Activated CD4-positive, alpha-beta T cell treated with anti-CD3 and anti-CD28 coated beads, Interleukin-2, amount 50 U/mL, for 48 hours (primary cell): ENCODE measurements at places on chromosomes 12 and 14.

GRCh38 chr12:6092784-6093722 lies 31.4 kb downstream of the VWF start:
- no peak for DNase-seq

GRCh38 chr12:103455020-103455763 lies 40.6 kb downstream of the C12orf42 start:
- no peak for DNase-seq

GRCh38 chr12:113408756-113409298 lies 5.1 kb upstream of the SDS start:
- DNase-seq: no peak

- no peak for DNase-seq
Measured at GRCh38 chr12:84840356-84840755, 72.2 kb downstream of the SLC6A15 start.

DNA sequence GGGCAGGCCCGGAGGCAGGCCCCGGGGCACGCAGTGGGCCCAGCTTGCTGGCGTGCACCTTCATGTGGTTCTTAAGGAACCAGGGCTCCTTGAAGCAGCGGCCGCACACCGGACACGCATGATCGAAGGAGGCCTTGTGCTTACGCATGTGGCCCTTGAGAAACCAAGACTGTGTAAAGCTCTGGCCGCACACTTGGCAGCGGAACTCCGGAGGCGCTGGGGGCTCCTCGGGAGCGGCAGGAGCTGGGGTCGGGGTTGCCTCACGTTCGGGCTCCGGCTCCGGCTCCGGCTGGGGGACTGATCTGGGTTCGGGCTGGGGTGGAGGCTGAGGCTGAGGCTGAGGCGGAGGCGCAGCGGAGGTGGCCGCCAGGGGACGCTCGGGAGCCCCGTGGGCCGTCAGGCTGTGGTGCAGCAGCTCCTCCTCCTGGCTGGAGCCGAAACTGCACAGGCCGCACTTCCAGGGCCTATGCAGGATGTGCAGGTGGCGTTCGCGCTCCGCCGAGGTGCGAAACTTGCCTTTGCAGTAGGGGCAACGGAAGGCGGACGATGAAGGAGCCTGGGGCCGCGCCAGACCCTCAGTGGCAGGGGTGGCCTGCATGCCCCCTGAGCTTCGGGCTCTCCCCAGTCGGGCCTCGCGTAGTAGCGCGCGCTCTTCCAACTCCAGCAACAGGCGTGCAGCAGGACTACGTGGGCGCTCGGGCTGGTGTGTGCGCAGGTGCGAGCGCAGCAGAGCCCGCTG lies 6.0 kb downstream of the ZNF219 start:
- peak; percentile 93 for DNase-seq

DNA sequence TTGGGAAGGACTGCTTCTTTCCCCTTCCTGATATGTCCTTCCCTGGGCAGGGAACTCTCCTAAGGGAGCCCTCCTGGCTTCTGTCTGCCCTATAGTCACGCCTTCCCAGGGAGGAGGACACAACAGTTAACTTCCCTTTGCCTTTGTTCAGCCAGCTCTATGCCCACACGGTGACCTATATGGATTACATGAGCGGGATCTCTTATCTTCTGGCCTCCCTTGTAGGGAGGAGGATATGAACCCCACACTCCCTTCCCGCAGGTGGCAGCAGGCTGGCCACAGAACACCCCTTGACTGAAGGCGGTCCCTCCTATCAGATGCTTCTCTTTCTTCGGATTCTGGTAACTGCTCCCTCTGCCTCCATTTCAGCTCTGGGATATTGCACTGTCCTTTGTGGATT lies 135.6 kb upstream of the MAX start:
- no peak for DNase-seq

DNA sequence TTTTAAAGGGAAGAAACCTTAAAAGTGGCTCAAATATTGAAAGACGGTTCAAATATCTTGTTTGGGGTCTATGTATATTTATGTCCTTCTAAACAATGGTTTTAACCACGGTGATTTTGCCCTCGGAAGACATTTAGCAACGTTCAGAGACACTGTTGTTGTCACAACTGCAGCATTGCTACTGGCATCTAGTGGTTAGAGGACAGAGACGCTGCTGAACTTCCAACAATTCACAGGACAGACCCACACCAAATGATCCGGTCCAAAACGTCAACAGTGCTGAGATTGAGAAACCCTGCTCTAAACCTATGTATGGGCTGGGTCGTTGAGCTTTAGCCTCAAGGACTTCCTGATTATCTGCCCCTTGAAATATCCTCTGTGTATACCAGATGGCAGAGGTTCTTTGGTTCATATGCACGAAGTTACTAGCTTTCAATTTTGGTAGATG lies 1.7 kb downstream of the ANGEL1 start:
- peak; percentile 9 for DNase-seq

- no peak for DNase-seq
Measured at GRCh38 chr14:69017706-69018105, 38.6 kb upstream of the ACTN1 start.

DNA sequence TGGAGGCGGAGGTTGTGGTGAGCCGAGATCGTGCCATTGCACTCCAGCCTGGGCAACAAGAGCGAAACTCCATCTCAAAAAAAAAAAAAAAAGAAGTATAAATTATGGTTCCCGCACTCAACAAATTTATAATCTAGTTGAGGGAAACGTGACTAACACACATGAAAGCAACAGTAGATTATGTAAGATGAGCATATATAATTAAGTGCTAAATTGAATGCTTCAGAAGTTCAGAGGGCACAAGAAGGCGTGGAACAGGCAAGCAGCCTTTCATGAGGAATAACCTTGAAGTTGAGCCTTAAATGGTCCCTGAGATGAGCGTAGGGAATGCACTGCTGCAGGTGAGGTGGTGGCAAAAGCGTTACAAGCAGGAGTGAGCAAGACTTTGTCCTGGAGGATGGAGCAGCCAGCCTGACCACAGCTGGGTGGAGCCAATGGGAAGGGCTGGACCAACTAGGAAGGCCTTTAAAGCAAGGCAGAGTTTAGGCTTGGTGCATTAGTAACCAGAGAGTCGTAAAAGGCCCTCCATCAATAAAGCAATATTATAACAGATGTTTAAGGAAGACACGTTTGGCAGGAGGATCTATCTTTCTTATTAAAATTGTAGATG lies 30.6 kb upstream of the TUBA1A start:
- DNase-seq: no peak

DNA sequence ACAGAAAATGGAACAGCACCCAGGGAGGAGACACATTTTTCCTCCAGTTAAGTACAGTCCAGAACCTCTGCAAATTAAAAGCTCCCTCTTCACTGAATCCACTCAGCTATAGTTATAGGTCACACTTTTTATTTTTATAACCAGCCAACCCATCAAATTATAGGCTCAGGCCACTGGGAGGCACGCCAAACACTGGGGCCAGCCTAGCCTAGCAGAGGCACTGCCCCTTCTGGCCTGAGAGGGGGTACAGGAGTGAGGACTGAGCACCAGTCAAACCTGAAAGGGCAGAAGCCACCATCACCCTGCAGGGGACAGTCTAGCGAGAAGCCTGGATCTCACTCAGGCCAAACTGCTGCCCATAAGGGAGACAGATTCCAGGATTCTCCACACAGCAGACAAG lies 19.3 kb downstream of the FMNL3 start:
- DNase-seq: no peak

- no peak for DNase-seq
Measured at GRCh38 chr14:70744641-70745040, 64.7 kb downstream of the MAP3K9 start.

DNA sequence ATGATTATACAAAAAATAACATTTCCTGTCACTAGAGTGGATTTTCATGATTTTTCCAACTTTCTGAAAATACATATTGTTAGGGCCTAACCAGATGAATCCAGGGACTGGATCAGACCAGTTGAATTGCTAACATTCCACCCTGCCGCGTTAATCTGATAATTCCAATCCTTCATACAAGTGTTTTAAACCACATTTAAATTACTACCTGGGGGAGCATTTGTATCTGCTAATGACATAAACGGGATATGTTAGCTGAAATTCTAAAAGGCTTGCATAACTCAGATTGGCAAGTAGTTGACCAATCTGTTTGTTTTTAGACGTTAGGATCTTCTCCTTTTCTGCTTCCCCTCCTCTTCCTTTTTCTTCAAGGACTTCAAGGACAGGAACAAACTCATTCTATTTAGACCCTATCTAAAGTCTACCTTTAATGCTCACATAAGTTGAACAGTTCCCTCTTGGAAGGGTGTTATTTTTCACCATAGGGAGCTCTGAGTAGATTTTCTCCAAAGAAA lies 239.0 kb downstream of the ADAMTS20 start:
- no peak for DNase-seq

GRCh38 chr12:116616536-116617248 lies 57.5 kb downstream of the MAP1LC3B2 start:
- no peak for DNase-seq

- DNase-seq: peak; percentile 2
Measured at GRCh38 chr12:54429014-54429471, 10.0 kb upstream of the ITGA5 start.
